ENCODE measurements at places on chromosomes 7 and 10.

- no peak for DNase-seq
Measured at GRCh38 chr7:126083014-126083413, 1153.4 kb upstream of the POT1 start.

DNA sequence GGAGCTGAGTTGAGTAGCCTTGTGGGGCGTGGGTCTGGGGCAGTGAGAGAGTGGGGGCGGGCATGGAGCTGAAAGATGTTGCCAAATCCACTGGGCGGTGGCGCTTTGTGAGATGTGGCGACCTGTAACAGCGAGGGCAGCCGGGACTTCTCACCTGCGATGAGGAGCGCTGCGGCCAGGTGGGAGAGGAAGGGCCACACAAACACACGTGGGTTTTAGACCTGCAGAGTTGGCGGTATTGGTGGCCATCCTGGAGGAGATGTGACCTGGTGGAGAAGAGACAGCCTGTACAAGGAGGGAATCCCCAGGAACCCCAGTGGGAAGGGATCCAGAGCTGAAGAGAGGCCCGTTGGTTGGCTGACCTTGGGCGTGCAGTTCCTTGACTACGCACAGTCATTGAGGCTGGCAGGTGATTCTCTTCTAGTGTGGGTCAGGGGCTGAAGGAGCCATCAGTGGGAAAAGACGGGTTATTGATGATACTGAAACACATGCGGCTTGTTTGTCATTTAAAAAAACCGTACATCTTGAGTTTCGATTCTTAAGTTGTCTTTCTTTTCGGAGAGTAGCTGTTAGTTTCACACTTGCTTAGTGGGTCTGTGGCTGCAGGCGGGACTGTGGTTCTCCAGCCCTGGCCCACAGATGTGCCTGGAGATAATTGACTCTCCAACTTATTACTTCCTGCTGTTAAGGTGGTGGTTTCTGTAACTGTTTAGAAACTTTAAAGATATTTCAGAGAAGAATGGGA lies 2.4 kb downstream of the CHST12 start:
- DNase-seq = no peak

- DNase-seq = no peak
Measured at GRCh38 chr7:91194841-91195240, 69.4 kb upstream of the FZD1 start.

DNA sequence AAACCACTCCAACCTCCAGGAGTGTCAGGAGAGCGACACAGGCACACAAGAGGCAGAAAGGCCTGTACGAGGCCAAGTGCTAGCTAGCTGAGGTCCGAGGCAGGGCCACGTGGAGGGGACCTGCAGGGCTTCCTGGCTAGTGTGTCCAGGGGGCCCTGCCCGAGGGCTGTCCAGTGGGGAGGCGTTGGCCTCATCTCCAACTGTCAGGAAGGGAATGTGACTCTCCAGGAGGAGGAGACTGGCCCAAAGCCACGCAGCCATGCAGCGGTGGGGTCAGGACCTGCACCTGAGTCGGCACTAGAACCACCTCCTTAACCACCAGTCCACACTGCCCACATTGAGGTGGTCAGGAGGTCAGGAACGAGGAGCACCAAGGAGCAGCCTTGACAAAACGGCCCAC lies 32.3 kb upstream of the FXYD4 start:
- no peak for DNase-seq

- DNase-seq = no peak
Measured at GRCh38 chr10:44773565-44773964, 137.6 kb upstream of the TMEM72 start.

DNA sequence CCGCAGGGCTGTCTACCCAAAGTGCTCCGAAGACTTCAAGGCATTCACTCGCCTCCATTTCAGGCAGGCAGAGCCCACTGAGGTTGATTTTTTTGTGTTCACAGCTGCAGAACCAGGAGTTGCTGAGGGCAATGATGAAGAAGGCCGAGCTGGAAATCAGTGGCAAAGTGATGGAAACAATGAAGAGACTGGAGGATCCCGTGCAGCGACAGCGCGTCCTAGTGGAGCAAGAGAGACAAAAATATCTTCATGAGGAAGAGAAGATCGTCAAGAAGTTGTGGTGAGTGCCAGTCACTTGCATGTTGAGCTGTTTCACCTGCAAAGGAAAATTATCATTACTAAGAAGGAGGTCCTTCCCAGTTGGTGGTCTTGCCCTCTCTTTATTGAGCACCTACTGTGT lies 210.5 kb downstream of the ARHGAP21 start:
- DNase-seq = peak; percentile 37

DNA sequence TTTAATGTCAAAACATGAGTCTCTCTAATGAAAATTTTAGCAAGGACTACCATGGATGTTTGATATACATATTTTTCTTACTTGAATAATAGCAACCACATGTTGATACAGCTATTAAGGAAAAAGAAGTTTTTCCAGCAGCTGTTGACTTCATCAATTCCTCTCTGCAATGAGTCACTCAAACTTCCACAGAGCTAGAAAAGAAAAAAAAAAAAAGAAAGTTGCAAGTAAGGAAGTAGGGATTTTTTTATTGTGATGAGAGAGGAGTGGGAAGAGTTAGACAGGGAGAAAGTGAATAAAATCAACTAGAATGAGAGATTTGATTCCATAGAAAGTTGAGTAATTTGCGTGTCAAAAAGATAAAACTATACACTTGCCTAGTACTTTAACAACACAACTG lies 46.2 kb downstream of the CAV1 start:
- peak; percentile 87 for DNase-seq

DNA sequence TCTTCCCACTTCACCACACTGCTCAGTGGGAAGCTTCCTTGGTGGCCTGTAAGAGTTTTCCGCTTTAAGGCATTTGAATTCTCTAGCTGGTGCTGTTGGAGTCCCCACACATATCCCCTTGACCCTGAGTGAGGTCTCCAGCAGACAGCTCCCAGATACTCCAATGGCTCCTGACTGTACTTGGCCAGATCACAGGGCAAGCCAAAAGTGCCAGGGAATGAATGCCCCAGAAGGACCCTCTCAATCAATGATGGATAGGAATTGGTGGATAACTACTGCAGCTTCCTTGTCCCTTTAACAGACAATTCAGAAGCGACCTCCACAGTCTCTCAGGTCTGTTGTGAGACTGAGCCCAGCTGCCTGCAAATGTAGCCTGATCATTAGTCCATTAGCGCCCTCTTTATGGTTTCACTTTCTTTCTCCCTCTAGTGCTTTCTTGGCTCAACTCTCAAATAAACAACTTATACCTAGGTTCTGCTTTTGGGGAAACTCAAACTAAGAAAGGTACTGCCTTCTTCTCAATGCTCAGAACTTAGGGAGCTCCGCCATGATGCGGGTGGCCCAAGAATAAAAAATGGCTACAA lies 283.0 kb downstream of the TCF7L2 start:
- DNase-seq = no peak

- no peak for DNase-seq
Measured at GRCh38 chr7:68321776-68322496, 1276.3 kb upstream of the AUTS2 start.

DNA sequence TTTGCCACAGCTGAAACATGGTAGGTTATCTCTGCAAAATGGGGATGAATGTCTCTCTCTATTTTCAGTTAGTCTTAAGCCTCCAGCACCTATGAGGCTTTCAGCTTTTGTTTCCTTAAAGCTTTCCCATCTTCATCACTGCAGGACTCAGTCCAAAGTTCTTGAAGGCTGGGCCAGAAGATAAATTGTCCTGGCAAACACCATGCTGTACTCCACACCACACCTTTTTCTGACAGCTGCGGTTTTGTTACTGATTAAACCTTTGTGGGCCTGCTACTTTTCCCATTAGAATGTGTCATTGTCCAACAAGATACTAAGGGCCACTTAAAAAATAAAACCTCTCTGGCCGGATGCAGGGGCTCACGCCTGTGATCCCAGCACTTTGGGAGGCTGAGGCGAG lies 87.2 kb upstream of the A1CF start:
- peak; percentile 32 for DNase-seq

GRCh38 chr7:6571160-6571779 lies 6.0 kb upstream of the ZDHHC4 start:
- peak; percentile 17 for DNase-seq

- DNase-seq = peak; percentile 98
Measured at GRCh38 chr10:15486404-15486803, 115.3 kb upstream of the FAM171A1 start.

DNA sequence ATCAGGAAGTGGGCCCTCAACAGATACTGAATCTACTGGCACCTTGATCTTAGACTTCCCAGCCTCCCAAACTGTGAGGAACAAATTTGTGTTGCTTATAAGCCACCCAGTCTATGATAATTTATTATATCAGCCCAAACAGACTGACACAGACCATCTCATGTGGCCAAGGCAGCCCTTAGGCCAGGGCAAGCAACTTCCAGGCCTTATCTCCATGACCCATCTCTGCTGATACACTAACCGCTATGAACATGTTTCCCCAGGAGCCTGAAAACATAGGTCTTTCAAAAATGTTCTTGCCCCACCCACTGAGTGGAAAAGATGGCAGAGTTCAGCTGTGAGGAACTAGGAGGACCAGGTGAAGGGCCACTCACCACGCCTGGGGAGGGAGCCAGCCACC lies 3.2 kb upstream of the BLOC1S2 start:
- no peak for DNase-seq

GRCh38 chr7:44210107-44210506 lies 9.3 kb downstream of the YKT6 start:
- DNase-seq = no peak

DNA sequence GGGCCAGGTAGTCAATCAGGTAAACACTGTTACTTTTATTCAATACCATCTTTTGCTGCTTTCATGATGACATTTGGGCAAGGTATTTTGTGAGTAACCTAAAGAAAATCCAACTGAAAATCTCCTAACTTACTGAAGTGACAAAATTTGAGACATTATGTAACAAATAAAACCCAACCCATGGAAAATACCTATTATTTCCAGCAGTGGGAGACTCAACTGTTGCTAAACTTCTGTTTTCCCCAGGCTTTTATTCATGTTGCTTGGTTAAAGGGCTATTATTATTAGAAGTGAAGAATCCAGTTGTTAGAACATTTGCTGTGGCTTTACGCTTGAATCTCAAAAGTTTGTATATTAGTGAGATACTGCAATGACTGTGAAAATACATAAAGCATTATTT lies 215.9 kb downstream of the MDFIC start:
- no peak for DNase-seq

DNA sequence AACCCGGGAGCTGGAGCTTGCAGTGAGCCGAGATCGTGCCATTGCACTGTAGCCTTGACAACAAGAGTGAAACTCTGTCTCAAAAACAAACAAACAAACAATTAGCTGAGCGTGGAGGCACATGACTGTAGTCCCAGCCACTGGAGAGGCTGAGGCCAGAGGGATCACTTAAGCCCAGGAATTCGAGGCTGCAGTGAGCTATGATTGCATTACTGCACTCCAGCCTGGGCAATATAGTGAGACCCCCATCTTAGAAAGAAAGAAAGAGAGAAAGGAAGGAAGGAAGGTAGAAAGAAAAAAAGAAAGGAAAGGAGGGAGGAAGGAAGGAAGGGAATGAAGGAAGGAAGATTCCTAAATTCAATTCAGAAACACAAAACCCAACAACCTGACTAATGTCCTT lies 141.3 kb upstream of the TNRC18 start:
- no peak for DNase-seq

DNA sequence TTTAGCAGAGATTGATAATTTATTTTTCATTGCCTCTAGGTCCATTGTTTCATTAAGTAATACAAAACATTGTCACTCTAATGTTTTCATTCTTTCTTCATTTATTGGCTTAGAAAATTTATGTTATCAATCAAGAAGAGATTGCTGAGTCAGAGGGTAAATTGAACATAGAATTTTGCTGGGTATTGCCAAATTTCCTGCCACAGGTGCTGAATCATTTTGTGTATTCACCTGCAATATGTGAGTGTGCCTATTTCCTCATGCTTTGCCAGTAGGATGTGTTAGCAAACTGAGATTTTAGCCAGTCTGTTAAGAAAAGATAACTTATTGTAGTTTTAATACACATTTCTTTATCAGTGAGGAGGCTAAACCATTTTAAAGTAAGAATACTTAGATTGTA lies 38.0 kb downstream of the MARCHF5 start:
- DNase-seq = no peak

GRCh38 chr10:69647126-69647525 lies 17.1 kb downstream of the FAM241B start:
- no peak for DNase-seq

DNA sequence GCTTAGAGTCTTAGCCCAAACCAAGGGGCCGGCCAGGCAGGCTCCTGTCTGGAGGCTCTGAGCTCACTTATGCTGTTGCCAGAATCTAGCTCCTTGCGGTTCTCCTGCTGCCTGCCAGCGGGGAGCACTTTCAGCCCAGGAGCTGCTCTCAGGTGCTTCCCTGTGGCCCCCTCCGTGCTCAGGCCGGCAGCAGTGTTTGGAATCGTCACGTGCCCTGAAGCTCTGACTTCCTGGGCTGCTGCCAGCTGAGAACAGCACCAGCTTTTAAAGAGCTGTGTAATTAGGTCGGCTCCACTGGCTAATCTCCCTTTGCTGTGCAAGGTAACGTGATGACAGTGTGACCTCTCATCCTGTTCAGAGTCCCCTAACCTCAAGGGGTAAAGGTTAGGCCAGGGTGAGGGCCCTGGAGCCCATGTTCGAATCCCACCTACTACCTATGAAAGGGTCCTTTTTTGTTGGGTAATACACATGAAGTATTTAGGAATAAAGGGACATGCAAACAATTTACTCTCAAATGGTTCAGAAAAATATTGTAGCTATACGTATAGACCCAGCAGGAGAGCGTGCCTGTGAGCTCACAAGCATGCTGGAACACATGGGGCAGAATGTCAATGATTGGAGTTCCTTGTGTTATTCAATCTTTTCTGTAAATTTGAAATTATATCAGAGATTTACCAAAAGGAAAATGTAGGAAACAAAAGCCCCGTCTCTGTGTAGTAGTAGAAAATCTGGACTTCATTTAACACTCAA lies 16.6 kb downstream of the ZNF862 start:
- peak; percentile 11 for DNase-seq

GRCh38 chr7:83410989-83411591 lies 237.8 kb downstream of the SEMA3E start:
- DNase-seq = peak; percentile 78

DNA sequence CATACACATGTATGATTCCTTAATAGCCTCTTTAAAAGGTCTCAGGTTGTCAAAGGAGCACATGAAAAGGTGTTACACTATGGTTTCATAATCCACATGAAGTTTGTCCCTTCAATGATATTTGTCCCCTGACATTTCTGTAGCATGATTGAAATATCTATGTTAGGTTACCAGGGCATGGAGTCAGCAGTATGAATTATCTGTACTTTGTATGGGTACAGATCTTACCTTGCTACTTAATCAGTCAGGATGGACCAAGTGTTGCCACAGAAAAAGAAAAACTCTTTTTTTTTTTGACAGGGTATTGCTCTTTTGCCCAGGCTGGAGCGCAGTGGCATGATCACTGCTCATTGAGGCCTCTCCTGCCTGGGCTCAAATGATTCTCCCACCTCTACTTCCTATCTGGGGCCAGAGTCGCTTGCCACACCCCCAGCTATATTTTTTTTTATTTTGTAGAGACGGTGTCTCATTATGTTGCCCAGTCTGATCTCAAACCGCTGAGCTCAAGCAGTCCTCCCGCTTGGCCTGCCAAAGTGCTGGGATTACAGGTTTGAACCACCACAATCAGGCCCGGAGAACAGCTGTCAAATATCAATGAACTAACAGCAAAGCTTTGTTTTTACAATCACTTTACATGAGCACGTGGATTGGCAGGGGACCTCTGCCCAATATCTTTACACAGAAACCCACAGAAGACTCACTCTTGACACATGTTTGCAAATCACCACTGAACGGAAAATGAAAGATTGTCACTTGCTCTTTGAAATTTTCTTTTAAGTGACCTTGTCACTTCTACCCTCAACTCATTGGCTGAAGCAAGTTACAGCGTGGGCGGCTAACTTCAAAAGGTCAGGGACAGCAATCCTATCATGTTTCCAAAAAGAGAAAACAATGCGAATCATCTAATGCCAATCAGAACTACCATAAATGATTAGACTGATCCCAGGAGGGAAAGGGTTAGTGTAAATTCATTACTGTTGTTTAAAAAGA lies 140.2 kb downstream of the PRKG1 start:
- DNase-seq = no peak
